Stimulated activated CD4-positive, alpha-beta T cell treated with anti-CD3 and anti-CD28 coated beads, Interleukin-1b, Interleukin-23, amount 100 ng/mL, for 48 hours (primary cell): ENCODE measurements at places on chromosomes 6 and 20.
A peak's percentile ranks its signal among the peaks of the same experiment; 100 is the strongest.

GRCh38 chr6:30687659-30688431 is 1.4 kb upstream of the PPP1R18 start:
- no peak for DNase-seq

- DNase-seq, result no peak
These were observed 359.7 kb downstream of the BTBD9 start for GRCh38 chr6:38279963-38280588.

DNA sequence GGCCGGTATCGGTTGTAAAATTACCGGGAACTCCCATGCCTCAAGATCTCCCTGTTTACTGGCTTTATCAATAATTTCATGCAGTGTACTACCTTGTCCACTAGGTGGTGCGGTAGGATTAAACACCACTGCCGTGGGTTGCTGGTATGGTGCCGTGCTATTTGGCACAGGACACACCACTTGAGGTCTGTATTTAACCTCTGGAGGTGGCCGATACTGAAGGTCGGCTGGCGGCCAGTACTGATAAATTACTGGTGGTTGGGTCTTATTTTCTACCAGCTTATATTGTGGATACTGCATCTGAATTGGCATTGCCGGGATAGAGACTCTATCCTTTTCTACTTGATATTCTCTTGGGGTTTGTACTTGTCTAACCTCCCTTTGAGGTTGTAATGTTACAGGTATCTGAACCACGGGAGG is 14.3 kb upstream of the PTCRA start:
- DNase-seq, result peak; percentile 66

DNA sequence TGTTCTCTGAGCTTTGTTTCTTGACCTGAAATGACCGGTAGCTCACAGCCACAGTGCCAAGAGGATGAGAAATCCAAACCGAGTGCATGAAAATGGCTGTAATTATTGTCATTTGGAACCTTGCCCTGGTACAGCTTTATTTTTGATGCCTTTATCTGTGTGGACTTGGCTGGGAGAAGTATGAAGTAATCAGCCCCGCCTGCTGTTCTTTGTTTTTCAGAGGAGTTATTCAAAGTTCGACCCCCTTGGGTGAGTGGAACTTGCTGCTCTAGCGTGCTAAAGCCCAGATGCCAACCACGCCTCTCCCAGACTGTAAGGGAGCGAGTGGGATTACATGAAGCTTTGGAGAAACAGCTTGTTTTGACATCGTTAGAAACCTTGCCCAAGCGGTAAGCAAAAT is 48.3 kb downstream of the ECT2L start:
- DNase-seq, result no peak

DNA sequence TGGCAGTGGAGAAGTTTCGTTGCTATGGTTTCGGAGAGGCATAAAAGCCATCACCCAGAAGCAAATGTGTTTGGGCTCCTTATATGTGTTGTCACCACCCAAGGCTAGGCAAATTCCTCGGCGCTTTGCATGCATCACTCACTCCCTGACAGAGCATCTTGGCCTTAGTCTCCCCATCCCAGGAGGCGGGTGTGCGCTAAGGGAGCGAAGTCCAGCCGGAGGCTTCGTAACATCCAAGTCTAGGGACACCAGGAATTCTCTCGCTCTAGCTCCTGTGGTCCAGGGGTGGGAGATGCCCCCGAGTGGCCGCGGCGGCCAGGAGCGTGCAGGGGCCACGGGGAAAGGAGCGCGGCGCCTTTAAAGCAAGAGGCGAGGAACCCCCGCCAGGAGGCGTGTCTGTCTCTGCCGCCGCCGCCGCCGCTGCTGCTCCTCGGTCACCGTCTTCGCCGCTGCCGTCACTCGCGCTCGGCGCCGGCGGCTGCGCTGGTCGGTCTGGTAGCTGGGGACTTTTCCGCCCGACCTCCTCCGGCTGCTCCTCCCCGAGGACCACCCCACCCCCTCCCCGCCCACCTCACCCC is at the start of gene GRIK2:
TSS of gene GRIK2 (plus strand) at position 458 of the 578 bp plus-strand sequence.
- peak; percentile 20 for DNase-seq

GRCh38 chr6:11215773-11216172 is 16.7 kb downstream of the NEDD9 start:
- no peak for DNase-seq

DNA sequence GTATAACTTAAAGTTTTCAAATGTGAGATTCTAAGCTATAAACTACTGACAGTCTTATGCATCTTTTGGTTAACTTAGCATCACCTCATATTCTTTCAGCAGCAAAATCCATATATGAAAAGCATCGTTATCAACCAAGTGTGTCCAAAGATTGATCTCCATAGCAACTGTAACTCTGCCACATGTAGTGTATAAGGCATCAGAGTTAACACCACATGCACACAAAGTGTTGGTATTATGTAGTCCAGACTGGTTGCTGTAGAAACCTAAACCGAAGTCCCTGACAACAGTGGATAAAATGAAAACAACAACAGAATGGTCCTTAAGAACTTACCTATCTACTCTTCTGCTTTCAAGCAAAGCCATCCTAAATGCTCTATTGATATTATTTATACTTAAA is 39.6 kb downstream of the PDSS2 start:
- DNase-seq, result no peak
